ENCODE measurements at places on chromosomes 3 and 15.

DNA sequence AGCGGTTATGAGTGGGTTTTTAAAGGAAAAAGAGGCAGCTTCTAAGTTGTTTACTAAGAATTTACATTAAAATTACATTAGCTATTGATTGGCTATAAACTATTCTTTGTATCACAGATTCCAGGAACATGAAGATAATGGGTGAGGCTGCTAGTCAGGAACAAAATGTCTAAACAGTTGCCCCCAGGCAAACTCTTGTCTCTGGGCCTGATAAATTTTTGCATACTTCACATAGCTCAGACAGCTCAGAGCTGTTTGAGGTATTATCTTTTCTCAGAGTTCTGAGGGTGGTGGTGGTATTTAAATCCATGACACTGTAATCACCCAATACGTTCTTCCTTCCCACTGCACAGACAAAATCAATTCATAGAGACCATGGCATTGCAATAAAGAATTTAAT, 2.1 kb upstream of the HACD2 start:
- DNase-seq = no peak

DNA sequence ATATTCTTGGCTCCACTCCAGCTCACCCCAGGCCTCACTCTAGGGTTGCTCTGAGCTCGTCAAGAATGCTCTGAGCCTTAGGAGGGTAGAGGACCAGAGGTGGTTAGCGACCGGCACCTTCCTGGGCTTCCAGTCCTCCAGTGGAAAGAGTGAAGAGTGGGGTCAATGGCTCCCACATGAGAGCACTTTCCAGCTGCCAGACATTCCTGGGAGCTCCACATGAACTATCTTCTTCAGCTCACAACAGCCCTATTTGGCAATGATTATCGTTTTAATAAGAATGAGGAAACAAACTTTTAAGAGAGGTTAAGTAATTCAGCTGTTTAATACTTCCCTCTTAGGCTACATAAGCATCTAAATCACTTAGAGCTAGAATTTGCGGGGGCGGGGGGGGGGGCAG, 139.3 kb downstream of the STT3B start:
- DNase-seq = no peak

DNA sequence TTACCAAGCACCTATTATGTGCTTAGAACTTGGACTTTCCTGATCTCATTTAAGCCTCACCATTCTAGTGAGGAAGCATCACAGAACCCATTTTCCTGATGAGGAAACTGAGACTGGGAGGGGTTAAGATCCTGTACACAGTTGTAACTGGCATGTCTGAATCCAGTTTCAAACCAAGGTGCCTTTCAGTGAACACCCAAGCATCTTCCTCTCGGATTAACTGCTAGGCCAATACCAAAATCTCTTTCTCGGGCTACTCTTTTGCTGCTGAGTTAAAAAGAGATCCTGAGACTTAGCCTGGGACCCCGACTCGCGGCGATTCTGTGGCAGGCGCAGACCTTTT, 578 bp upstream of the CEMIP start:
- DNase-seq = no peak

DNA sequence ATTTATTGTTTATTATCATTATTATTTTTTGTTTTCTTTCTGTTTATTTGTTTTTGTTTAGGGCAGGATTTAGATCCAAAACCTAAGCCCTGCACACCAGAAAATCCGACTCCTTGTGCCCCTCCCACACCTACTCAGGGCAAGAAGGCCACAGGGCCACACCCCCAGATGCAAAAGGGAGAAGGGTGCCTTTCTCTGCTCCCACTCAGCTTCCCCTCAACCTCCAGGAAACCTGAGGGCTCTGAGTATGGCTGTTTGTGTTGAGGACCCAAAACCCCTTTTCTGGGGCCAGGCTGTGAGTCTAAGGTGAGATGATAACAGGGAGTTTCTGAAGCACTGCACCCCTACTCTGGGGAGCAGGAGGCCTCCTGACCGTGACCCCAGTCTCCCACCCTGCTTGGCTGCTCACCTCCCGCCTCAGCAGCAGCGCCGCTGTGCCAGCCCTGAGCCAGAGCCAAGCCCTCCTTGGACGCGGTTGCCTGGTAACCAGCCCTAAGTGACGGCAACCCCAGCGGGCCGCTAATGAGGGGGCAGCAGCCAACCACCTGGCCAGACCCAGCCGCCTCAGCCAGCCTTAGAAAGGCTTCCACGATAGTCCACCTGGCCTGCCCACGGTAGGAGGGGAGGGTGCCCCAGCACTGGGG, 6.4 kb upstream of the C15orf39 start:
- DNase-seq = no peak

GRCh38 chr3:124172816-124173215, 180.9 kb upstream of the ROPN1 start:
- no peak for DNase-seq

DNA sequence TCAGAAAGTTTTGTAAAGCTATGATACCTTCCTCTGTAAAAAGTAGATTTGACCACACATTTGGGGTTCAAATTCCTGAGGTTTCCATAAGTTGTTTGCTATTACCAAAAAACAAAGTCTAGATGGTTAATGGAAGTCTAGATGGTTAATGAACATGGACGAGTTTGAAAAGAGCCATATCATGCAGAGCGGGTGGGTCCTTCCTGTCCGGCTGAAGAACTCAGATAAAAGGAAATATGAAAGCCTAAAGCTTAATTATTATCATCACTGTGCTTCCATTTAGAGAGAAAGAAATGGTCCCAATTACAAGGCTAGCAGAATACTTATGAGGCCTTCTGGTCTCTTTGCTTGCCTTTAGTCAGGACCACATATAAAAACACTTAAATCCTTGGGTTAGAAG, 132.1 kb upstream of the SATB1 start:
- DNase-seq = no peak

DNA sequence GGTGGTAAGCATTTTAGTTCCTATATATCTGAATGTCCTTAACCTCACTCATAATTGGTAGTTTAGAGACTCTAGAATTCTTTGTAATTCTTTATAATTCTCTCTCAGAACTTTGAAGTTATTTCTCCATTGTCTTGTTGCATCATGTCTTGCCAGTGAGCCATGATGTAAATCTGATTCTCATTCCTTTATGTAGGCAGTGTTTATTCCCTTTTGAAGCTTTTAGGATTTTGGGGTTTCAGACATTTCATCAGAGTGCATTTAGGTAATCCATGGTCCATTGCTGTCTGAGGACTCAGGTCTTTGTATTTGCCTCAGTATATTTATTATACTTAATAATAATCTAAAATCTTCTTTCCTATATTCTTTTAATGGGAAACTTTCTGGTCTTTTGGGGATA, 20.6 kb downstream of the CMC1 start:
- DNase-seq = no peak

DNA sequence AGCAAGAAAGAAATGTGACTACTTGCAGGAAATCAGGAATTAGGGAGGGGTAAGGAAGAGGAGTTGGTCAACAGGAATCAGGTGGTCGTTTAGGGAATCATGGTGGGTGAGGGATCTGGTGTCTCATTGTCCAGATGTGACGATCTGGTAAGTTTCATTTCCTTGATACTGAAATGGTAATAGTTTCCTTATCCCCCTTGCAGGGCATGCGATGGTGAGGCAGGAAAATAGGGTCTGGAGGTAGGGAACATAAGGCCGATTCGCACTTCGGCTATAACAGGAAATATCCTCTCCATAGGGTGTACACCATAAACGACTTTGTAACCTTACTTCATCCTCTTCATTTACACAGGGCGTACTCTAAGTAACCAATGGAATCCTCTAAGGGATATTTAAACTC, 574 bp upstream of the LRRC34 start:
- DNase-seq = no peak

- DNase-seq = no peak
These were observed 9.1 kb downstream of the SNX33 start for GRCh38 chr15:75656813-75657212.

DNA sequence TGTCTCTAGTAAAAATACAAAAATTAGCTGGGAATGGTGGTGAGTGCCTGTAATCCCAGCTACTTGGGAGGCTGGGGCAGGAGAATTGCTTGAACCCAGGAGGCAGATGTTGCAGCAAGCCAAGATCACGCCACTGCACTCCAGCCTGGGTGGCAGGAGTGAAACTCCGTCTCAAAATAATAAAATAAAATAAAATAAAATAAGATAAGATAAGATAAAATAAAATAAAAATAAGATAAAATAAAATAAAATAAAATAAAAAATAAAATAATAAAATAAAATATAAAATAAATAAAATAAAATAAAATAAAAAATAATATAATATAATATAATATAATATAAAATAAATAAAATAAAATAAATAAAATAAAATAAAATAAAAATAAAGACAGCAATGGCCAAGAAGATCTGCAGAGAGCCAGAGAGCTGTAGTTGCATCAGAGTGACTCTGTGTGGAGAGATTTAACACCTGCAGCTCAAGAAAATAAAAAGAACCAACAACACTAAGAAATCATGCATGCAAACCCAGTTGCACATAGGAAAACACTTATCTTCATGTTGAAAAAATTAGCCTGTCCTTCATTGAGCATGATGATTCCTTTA, 25.9 kb downstream of the LIPH start:
- DNase-seq = no peak

DNA sequence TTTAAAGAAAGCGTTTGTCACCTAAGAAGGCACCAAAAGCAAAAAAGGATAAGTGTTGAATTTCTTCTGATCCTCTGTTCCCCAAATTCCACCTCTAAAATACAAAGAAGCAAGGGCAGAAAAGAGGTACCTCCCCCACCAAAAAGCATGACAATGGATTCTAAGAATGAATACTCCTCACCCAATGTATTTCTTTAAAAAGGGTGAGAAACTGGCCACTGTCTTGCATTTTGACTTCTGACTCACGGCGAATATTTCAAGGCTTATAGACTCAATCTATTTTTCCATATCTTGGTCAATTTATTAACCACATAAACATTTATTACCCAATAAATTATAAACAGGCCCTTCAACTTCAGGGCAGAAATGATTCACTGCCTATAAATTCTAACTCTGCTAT, 131.1 kb downstream of the NR1I2 start:
- no peak for DNase-seq

- no peak for DNase-seq
These were observed 607.5 kb upstream of the BCHE start for GRCh38 chr3:166444756-166445155.

- DNase-seq = no peak
These were observed 65.5 kb upstream of the ROPN1 start for GRCh38 chr3:124057420-124057819.

- no peak for DNase-seq
These were observed 58.4 kb downstream of the PLXNA1 start for GRCh38 chr3:127041264-127041820.

- DNase-seq = no peak
These were observed 1431.3 kb downstream of the ZPLD1 start for GRCh38 chr3:103866113-103866512.

DNA sequence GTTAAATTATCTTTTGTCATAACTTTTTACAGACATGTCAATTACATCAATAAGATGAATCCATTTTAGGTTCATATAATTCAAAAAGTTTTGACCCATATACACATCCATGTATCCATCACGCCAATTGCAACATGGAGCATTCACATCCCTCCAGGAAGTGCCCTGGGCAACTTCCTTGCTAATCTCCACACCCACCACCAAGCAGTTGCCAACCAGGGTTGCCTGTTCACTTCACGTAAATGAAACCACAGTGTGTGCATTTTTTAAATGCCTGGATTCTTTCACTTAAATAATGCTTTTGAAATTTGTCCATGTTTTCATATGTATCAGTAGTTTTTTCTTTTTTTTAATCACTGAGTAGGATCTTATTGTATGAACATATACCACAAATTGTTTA, 40.7 kb upstream of the LYZL4 start:
- DNase-seq = no peak

DNA sequence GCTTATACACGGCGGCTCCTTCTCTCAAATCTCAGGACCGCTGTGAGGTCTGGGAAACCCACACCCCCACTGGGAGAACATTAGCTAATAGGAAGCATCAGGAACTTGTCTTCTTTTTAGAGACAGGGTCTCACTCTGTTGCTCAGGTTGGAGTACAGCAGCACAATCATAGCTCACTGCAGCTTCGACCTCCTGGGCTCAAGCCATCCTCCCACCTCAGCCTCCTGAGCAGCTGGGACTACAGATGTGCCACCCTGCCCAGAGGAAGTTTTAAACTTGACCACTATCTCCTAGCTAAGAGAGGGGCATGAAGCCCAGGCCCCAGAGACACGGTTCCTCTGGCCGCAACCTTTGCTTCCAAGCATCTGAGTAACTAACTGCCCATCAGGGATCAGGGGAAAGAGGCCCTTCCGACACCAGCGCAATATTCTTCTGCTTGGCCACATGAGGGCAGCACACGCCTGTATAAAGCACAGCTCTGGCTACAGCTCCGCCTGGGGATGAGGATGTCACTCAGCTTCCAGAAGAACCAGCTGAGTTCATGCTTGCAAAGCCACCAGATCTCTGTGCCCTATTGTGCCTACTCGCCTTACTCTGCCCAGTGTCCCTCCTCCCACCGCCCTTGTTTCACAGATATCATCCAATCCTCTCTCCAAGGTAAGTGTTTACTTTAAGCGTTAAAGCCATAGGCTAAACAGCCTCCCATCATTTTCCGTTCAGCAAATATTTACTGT, 57.6 kb upstream of the SLC6A11 start:
- DNase-seq = no peak

DNA sequence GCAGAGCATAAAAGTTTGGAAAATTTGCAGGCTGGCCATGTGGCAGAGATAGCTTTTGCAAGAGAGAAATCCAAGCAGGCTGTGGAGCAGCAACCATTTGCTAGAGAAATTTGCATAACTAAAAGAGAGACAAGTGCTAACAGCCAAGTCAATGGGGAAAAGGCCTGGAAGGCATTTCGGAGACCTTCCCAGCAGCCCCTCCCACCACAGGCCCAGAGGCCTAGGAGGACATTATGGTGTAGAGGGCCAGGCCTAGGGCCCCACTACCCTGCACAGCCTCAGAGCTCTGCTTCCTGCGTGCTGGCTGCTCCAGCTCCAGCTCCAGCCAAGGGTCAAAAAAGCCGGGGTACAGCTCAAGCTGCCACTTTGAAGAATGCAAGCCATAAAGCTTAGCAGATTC, 82.7 kb downstream of the MYO5A start:
- DNase-seq = no peak

DNA sequence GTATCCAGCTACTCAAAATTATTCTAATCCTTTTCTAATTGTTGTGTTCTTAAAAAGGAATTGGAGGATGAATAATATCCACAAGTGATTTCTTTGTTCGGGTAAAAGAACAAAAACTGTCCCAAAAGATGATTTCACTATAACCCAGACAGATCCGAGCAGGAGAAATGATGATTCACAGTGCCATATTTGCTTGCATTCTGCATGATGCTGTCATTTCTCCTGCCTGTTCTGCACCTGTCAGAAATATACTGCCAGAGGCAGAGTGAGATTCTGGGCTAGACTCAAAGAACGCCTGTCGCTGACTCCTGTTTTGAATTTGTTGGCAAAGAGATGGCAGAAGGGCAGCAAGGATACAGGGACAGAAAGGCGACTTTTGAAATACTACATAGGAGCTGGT, 34.7 kb upstream of the SLC24A5 start:
- DNase-seq = no peak
